ENCODE measurements at places on chromosomes 1 and 21.

DNA sequence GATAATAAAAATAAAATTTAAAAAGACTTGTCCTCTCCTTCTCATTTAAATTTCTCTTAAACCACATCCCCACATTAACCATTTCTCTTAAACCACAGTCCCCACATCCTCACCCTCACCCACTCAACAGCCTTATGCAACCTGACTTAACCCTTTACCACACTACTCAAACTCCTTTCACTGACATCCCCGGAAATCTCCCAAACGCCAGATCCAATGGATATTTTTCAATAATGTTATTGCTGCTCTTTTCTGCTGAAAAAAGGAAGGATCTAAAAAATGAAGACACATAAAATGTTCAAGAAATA is 54.2 kb upstream of the EEIG2 start:
- peak; percentile 9 for DNase-seq

- DNase-seq = no peak
Observed at GRCh38 chr1:116737855-116738321, 16.3 kb upstream of the CD2 start.

DNA sequence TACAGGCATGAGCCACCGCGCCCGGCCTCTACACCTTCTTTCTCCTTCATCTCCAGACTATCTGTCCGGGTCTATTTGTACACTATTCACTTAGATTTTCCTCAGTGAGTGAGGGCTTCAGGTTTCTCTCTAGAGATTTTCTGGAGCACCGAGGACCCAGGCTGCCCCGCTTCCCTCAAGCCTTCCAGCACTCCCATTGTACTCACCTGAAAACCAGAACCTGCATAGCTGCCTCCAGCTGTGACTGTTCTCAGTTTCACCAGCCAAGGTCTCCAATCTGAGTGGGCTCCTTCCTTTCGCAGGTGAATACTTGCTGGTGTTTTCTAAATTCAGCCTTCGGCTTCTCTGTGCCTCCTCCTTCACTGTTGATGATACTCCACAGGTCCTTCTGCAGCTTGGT is 12.9 kb upstream of the DMAP1 start:
- no peak for DNase-seq

- DNase-seq = peak; percentile 11
Observed at GRCh38 chr1:200556002-200556401, 64.5 kb downstream of the KIF14 start.

GRCh38 chr1:84008631-84009030 is 9.7 kb upstream of the TTLL7 start:
- no peak for DNase-seq

- DNase-seq = no peak
Observed at GRCh38 chr1:24325587-24326449, 6.7 kb downstream of the GRHL3 start.

GRCh38 chr1:214549604-214550003 is 1.8 kb downstream of the PTPN14 start:
- DNase-seq = no peak

- DNase-seq = no peak
Observed at GRCh38 chr1:67571901-67572593, 113.0 kb upstream of the GADD45A start.

DNA sequence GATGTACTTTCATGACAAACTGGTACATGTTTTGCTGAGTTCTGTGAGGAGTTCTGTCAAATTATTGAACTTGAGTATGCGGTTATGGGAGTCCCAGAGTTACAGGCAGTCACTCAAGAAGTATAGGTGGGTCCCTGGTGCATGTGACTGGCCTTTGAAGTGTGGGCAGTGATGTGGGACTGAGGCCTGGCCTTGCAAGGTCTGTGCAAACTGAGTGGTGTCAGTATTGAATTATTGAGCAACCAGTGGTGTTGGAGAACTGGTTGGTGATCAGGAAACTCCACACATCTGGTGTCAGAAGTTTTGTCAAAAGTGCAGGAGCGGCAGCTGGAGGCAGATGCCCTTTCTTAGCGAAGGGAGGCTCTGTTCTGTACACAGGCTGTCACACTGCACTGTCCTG is 5.2 kb downstream of the ZNF678 start:
- DNase-seq = no peak

GRCh38 chr1:203133970-203134725 is 6.6 kb downstream of the ADORA1 start:
- peak; percentile 70 for DNase-seq

DNA sequence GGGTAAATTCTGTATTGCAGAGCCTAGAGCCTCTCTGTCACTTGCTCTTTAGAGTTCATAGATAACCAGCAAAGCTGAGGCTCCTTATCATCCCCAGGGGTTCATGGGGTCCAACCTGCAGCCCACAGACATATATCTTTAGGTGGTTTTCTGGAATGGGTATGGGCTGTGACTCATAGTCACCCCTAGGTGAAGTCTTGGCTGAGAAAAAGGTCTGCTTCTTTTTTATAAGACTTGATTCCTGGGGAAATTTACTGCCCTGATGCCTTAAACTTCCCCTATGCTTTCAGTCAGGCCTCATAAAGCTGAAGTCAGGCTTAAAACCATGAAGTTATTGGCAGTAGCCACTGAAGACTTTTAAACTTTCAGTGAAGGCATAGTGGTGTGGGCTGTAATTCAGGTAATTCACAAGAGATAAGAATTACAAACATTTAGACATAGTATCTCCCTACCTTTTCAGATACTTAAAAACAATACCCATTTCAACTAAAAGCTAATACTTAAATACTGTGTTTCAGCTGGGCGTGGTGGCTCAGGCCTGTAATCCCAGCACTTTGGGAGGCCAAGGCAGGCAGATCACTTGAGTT is 46.8 kb downstream of the MACO1 start:
- no peak for DNase-seq

DNA sequence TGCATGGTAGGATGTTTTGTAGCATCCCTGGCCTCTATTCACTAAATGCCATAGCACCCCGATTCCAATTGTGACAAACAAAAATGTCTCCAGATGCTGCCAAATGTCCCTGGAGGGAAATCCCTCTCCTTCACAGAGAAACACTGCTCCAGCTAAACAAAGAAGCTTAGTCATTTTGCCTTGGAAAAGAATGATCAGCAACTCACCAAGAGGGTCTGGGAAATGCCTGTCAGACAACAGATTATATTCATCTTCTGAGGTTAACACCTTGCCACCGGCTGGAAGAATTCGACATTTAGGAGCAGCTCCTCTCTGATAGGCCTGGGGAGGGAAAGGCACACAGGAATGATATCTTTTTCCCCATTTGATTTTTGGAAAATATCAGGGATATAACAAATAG is 84.4 kb downstream of the NIBAN1 start:
- DNase-seq = no peak

GRCh38 chr1:83060651-83061390 is 938.1 kb downstream of the TTLL7 start:
- DNase-seq = no peak

DNA sequence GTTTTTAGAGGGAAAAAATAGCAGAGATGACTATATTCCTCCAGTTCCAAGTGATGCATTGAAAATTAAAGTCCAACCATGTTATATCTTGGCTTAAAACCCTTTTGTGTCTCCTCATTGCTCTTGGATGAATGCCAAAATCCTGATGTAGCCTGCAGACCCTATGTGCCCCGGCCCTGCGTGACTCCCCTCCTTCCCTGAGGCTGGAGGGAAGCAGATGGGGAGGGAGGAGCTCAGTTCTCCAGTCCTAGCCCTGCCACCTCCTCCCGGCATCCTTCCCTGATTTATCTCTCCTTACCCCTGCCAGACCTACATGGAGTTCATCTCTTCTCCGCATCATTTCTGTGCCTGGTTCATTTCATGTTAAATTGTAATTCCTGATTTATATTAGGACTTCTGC is 397.4 kb downstream of the PTPRU start:
- no peak for DNase-seq

DNA sequence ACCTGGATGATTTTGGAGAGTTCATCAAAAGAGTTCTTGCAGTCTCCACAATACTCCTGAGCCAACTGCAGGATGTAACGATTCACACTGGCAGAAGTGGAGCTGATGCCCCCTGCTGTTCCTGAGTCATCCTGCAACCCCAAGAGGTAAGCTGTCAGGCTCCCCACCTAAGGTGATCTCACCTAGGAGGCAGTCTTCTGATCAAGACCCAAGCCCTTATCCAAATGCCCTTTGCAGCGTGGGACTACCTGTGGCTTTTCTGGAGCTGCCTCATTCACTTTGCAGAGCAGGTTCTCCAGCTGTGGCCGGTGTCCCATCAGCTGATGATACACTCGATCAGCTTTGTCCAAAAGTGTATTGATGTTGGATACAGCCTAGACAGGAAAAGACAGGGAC is 96.4 kb downstream of the UBR4 start:
- DNase-seq = peak; percentile 49

- no peak for DNase-seq
Observed at GRCh38 chr1:9630331-9631111, 21.0 kb upstream of the PIK3CD start.

DNA sequence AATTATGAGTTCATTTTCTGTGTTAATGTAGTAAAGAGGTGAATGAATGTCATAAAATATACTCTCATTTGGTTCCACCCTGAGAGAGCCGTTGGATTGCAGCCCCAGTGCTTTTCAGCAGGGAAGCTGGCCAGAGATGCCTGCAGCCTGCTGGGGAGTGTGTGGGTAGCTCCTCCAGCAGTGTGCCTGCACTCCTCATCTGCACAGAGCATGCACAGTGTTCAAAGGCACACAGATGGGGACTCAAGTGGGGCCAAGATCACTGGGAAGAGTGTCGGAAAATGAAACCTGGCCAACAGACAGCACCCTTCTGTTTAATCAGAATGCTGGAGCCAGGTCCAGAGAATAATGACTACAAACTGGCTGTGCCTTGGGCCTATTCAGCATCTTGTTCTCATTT is 206.8 kb downstream of the ST6GALNAC3 start:
- no peak for DNase-seq

DNA sequence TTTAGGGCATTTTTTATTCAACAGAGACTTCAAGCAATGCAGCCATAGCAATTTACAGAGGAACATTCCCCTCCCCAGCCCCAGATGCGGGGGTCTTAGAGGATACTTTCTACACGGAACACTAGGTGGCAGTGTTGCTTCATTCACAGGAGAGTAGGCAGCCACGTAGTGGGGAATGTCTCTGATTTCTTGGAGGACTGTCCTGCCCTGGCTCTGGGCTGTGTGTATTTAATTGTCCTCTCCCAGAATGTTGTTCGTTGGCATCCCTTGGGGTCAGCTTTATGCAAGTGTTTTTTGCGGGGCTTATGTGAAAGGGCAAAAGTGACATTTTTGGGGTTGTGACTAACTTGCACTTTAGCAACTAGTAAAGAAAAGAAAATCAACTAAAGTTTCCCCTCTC is 96.9 kb downstream of the PAPPA2 start:
- DNase-seq = peak; percentile 68

DNA sequence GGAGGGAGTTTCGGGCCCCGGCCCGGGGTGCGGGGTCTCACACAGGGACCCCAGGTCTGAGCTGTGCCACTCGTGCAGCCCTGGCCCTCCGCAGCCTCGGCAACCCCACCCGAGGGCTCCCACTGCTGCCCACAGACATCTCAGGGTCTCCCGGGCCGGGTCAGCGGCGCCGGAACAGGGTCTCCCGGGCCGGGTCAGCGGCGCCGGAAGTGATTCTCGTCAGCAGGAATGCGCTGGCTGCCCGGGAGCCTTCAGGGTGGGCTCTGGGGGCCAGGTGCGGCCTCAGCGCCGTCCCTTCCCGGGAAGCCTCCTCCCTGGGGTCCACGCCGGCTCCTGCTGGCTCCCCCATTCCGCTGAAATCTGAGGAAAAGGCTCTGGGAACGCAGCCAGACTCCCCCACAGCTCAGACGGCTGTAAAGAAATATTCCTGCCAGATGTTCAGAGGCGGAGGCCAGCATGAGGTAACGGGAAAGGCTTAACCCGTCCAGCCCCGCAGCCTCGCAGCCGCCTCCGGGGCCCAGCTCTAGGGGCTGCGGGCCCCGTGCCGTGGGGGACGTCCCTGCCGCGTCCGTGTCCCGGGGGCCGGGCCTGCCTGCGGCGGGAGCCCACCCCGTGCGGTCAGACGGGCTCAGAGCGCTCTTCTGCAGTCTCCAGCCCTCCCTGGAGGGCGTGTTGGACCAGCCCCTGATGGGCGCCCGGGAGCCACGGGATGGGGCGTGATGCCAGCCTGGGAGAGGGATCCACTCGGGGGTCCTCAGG is 8.7 kb upstream of the COL6A1 start:
- DNase-seq = peak; percentile 79

DNA sequence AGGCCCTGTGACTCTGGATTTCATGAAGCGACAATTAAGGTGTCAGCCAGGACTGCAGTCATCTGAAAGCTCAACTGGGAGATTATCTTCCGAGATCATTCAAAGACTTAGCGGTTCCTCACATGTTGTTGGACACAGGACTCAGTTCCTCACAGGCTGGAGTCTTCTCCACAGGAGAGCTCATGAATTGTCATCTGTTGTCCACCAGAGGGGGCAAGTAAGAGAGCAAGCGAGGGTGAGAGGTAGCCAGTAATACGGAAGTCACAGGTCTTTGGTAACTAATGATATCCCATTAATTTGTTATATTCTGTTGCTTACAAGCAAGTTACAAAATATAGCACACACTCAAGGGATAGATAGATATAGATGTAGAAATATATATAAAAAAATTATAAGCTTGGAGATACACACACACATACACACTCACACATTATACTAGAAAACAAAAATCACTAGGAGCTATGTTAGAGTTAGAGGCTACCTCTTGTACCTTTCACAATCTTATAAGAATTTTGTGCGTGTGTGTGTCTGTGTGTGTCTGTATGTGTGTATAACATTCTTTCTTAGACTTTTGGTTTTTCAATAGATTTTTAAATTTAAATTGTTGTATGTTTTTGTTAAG is 1695.3 kb downstream of the BRINP3 start:
- no peak for DNase-seq

DNA sequence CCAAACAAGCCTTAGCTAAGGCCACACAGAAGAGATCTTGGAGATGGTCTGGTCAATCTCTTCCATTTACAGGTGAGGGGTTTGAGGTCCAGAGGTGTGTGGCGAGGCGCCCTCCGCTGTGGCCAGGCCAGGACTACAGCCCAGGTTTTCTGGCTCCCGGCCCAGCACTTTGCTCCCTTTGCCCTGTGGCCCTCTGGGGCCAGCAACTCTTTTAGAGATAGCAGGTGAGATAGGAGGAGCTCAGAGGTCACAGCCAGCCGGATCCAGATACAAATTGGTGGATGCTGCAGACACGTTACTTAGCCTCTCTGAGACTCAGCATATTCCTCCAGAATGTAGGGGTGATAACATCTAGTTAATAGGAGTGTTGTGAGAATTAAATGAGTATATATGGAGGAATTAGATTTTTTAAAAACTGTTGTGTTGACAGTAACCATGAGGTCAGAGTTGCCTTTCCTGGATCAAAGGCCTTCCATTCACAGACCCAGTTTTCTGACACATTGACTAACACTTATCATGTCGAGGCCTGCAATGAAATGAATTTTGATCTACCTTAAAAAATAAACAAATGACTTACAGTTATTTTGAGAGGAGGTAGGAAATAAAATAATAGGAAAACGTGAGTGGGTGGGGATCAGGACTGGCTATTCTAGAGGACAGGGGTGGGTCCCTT is 16.6 kb downstream of the TEX35 start:
- no peak for DNase-seq
